ENCODE measurements at places on chromosomes 6 and 20.
A peak's percentile ranks its signal among the peaks of the same experiment; 100 is the strongest.

DNA sequence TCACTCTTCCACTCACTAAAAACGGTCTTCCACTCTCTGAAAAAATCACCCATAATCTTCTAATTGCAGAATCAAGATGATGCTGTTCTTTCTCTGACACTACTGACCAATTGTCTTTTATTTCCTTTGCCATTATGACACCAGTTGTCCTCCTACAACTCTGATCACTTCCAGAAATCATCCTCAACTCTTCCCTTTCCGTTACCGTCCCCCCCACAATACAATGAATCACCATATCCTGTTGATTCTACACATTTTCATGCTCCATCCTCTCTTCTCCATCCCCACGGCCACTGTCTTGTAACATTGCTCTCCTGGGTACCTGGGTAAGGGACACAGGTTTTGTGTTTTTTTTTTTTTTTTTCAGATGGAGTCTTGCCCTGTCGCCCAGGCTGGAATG lies 2.5 kb upstream of the PPP2R5D start:
- DNase-seq: no peak

DNA sequence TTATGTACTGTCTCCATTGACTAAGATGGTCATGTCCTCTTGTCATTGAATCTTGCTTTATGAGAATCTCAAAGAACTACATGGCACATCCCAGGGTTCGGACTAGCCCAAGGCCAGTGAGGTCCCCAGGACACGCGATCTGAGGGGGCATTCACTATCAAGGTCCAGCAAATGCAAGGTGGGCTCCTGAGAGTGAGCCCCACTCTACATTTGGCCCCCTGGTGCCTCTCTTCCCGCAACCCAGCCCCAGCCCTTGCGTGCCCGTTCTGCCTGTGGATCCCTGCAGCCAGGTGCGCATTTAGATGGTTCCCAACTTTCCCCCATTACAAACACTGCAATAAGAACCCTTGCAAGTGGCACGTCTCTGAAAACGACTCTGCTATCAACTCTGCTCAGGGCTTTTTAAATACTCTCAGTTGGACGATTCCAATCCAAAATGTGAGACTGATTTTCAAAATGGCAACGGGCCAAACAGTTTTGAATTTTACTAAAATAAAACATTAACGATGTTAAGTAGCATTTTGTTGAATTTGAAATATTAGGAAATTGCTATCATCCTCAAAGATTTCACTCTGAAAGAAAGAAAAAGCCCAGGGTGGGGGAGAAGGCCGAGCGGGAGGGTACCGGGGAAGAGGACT lies 59.6 kb downstream of the NFATC2 start:
- DNase-seq: no peak

- DNase-seq: no peak
Observed at GRCh38 chr6:111615916-111616612, 10.4 kb upstream of the TRAF3IP2 start.

- DNase-seq: peak; percentile 87
Observed at GRCh38 chr20:38985603-38986170, 23.5 kb downstream of the DHX35 start.

DNA sequence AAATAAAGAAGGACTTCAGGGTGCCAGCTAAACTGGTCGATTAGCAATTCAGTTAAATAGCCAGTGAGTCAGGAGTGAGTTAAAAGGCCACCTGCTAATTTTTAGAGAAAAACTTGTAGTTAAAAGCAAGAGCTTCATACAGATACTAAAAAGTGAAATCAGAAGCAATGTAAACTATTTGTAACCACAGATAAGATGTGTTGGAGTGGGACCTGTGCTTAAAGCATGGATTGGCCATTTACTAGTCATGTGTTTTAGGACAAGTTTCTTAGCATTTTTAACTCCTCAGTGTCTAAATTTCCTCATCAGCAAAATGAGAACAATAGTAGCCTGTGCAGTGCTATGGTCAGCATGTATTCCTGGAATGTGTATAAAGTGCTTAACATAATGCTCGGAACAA lies 23.8 kb upstream of the HDDC2 start:
- no peak for DNase-seq

DNA sequence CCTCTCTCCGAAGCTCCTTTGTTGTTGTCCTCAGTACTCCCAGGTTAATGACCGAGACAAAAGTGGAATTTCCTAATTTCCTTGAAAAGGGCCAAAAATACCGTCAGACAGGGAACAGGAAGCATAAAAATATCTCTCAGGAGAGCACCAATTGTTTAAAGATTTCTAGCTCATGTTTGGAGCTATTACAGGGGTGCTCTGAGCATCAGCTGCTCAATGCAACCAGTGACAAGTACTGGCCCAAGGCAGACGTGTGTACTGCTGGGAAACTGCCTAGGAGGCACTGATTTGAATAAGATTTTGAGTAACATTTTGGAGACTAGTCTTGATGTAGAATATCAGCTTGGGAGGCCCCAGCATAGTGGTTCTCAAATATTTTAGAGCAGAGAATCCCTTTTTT lies 17.3 kb downstream of the LAMA4 start:
- no peak for DNase-seq

- peak; percentile 20 for DNase-seq
Observed at GRCh38 chr6:155578251-155578650, 122.6 kb upstream of the NOX3 start.

- DNase-seq: no peak
Observed at GRCh38 chr6:161017766-161018564, 26.4 kb downstream of the MAP3K4 start.

DNA sequence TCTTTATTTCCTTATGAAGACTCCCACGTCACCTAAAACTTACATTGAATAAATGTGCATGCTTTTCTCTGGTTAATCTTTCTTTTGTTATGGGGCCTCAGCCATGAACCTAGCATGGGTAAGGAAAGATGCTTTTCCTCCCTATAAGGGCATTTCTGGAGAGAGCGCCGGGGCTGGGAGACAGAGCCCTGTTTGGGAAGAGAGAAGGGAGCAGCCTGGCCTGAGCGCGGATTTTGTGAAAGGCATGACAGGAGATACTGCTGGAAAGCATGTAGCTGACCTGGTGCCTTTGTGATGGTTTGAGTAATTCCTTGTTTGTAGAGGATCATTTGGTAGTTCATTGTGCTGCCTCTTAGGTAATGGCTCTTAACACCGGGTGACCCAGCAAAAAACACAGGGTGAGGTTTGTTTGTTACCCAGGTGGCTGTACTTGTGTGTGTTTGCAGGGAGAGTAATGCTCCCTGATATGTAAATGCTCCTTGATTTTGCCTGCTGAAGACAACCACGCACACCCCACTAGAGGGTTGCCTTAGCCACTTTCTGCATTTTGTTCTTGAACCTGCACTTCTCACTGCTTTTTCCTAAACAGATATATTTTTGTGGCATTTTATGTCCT lies 59.2 kb downstream of the ANKRD6 start:
- DNase-seq: no peak

DNA sequence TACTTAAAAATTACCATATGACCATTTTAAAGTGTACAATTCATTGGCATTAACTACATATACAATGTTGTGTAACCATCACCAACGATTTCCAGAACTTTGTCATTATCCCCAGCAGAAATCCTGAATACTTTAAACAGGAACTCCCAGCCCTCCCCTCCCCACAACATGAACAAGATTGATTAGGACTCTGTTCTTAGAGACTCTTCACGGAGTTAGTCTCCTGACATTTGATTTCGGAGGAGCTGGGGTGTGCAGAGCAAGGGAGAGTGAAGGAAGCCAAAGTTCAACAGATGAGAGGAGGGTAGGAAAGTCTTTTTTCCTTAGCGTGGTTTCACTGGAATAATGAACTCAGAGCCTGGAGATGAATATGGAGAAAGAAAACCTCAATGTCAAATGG lies 17.2 kb upstream of the QKI start:
- DNase-seq: no peak

- peak; percentile 61 for DNase-seq
Observed at GRCh38 chr6:161498359-161498758, 224.5 kb upstream of the AGPAT4 start.

- DNase-seq: no peak
Observed at GRCh38 chr6:15430931-15431405, 185.1 kb downstream of the JARID2 start.

- DNase-seq: no peak
Observed at GRCh38 chr20:18589941-18590674, 2.3 kb downstream of the DTD1 start.

DNA sequence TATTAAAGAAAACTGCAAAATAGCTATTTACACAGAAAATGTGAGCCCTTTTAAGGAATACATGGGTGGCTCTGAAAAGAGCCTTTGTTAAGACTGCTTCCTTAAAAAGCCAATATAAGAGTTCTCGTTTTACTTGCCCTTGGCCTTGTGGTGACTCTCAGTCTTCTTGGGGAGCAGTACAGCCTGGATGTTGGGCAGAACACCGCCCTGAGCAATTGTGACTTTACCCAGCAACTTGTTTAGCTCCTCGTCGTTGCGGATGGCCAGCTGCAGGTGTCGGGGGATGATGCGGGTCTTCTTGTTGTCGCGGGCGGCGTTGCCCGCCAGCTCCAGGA lies 111.5 kb downstream of the HFE start:
- DNase-seq: no peak

GRCh38 chr6:156809034-156809433 lies 31.9 kb downstream of the ARID1B start:
- no peak for DNase-seq

DNA sequence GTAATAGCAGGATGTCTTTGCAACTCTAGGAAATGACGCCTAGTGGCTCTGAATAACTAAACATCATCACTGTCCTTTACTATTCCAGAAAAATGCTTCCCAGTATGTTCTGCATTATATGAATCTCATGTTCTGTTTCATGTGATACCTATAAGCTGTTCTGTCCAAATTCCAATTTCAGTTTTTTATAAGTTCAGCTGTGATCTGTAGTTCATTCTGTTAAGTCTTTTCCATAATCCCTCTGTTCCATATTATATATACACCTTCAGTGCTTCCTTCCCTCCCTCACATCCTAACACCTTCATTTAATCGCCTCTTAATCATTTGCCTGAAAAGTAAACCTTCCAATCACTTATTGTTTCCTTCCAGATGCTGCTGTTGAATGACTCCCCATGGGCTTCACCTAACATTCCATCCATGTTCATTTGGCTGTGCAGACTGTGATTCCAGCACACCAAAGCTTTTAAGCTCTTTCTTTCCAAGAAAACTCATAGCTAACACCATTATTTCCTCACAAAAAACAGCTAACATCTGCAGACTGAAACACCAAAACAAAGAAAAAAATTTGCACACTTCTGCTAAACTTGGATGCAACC lies 18.6 kb downstream of the HMGCLL1 start:
- no peak for DNase-seq

DNA sequence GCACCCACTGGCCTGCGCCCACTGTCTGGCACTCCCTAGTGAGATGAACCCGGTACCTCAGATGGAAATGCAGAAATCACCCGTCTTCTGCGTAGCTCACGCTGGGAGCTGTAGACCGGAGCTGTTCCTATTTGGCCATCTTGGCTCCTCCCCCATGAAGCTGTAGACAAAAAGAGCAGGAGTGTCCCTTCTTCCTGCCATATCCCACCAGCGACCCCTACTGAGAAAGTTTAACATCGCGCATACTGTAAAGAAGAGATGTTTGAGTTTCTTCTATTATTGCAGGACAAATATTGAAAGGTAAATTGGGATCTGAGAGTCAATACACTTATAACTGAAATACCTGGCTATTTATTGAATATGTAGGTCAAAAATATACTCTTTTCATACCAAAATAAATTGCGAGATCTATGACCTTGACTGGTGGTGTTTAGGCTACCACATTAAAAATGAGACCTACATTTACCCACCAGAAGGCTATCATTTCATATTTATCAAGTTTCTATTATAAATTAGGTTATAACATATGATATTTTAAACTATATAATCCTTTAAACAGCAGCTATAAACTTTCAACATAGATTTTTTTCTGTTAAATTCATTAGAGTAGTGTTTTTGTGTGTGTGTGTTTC lies 586.3 kb downstream of the HTR1B start:
- DNase-seq: peak; percentile 52

DNA sequence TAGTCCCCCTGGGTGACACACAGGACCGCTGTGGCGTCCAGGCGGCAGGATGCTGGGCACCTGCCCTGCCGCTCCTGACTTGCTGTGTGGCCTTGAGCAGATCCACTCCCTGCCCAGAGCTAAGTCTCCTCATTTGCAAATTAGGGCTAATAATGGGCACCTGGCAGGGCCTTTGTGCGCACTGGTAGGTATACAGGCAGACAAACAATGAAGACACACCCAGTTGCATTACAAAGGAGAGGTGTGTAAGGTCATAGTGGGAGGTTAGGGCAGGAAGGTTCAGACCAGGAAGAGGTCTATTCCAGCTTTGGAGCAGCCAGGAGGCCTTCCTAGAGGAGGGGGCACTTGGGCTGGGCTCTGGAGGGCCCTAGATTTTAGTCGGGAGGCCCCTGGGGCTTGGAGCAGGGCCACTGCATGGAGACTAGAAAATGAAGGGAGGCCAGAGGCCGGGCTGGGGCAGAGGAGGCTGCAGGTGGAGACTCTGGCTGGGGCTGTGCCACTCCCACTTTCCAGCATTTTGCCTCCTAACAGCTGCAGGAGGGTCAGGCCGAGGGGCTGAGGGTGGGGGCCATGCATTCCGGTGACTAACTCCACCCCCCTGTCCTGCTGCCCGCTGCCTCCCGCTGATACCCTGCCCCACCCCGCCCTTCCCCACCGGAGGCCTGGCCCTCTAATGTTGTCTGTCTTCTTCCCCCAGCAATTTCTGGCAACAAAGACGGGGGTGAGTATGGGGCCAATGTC lies 28.5 kb downstream of the MYH7B start:
- DNase-seq: no peak

DNA sequence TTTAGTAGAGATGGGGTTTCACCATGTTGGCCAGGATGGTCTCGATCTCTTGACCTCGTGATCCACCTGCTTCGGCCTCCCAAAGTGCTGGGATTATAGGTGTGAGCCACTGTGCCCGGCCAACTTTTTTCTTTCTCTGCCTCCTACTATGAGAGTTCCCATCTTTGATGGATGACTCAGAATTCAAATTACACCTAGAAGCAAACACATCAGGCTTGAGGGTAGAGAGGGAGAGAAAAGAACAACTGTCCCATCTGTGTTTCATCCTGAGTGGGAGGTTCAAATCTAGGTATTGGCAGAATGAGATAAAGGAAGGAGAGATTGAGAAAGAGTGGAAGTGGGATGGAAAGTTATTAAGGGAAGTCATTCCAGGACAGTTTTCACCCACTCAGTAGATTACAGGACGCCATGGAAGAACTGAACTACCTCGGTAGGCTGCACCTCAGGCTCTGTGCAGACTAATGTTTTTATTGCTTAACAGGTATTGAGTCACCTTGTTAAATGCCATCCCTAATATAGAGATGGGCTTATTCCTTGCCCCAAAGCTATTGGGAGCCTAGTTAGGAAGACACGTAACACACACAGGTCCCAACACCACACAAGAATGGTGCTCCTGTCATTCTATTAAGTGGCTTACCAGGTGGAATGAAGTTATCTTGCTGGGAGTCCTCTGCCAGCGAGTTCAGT lies 275.7 kb downstream of the SOX4 start:
- DNase-seq: no peak

DNA sequence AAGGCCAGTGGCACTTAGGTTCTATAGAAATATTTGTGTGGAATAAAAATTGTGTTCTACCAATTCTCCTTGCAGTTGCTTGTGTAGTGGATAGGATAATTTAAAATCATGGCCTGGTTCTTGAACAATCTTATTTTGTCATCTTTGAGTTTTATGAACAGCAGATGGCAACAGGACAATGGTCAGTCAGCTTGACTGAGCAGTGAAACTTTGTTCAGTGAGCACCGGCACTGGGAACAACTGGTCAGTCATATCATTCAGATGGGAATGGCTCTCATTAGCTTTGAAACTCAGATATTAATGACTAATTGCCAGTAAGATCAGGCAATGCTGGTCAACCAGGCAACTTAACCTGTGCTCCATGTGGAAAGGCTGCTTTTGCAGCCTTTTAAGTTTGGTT lies 129.2 kb downstream of the BCKDHB start:
- DNase-seq: no peak

GRCh38 chr6:131958542-131959470 lies 7.6 kb upstream of the CCN2 start:
- DNase-seq: peak; percentile 52

Data from fibroblast of skin of scalp (primary cell).